ENCODE measurements at places on chromosomes 16 and 17. TPM values are rescaled to one million over a fixed set of nuclear protein-coding genes. Genes with fewer than 3 reads are reported as not detected.

CORO1A gene
- total RNA-seq, result 75.2 TPM

CLEC3A gene
- not detected for total RNA-seq

GNGT2 gene
- total RNA-seq, result not detected

KCNJ18 gene
- total RNA-seq, result not detected

GID4 gene
- 8.2 TPM for total RNA-seq

UNC45B gene
- 2.2 TPM for total RNA-seq

PNMT gene
- not detected for total RNA-seq

TBC1D3D gene
- total RNA-seq, result 2.2 TPM
